NCI-H1048 (cell line): ENCODE measurements at places on chromosomes 2 and 18.
A peak's percentile ranks its signal among the peaks of the same experiment; 100 is the strongest.

GRCh38 chr18:62033207-62033606 is 140.4 kb upstream of the RNF152 start:
- no peak for DNase-seq

- DNase-seq, result peak; percentile 8
Measured at GRCh38 chr18:69838620-69839411, 108.9 kb downstream of the CD226 start.

- no peak for DNase-seq
Measured at GRCh38 chr2:44537264-44537663, 175.5 kb downstream of the CAMKMT start.

DNA sequence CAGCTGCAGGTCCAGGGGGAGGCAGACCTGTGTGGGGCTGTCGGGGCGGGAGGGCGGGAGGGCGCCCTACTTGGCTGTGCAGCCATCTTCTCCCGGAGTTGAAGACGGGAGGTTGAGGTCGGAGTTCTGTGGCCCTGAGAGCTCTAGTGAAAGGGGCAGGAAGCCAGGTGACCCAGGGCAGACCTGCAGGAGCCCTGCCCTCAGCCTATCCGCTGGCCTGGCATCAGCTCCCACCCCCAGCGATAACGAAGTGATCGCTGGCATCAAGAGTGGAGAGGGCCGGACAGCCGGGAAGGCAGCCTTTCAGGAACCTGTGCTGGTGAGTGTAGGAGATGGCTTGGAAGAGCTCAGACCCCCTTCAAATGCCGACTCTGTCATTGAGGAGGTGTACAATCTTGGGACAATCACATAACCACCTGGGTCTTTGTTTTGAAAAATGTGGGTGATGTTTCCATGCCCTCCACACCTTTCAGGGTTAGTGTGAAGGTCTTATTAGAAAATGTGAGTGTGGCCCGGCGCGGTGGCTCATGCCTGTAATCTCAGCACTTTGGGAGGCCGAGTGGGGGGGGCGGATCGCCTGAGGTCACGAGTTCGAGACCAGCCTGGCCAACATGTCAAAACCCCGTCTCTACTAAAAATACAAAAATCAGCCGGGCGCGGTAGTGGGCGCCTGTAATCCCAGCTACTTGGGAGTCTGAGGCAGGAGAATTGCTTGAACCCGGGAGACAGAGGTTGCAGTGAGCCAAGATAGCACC is 1.3 kb downstream of the ARHGEF4 start:
- no peak for DNase-seq

- DNase-seq, result no peak
Measured at GRCh38 chr2:54271843-54272627, 16.0 kb upstream of the TSPYL6 start.

DNA sequence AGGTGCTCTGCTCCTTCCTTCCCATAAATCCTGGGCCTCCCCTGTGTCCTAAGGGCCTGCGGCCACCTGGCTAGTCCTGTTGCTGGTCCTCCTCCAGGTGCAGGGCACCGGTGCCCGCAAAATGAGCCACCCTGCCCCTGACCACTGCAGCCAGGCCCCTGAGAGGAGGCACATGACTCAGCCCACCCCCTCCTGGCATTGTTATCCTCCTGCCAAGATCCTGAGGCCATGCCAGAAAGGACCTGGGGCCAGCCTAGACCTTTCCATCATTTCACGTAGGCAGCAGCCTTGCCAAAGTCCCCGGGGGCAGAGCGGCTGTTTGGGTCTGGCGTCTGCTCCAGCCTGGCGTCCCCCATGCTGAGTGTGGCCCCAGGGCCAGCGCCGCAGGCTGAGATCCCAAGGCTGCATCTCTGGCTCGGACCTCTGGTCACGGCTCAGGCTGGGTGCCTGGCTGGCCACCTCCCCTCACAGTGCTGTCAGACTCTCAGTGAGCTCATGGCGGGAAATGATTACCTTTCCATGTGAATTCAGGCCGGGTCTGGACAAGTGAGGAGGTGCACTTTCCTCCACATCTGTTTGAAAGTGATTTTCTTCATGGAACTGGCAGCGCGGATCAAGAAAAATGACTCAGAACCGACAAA is 81.0 kb downstream of the NDUFA10 start:
- no peak for DNase-seq

- DNase-seq, result no peak
Measured at GRCh38 chr2:136356125-136357006, 238.4 kb upstream of the CXCR4 start.

DNA sequence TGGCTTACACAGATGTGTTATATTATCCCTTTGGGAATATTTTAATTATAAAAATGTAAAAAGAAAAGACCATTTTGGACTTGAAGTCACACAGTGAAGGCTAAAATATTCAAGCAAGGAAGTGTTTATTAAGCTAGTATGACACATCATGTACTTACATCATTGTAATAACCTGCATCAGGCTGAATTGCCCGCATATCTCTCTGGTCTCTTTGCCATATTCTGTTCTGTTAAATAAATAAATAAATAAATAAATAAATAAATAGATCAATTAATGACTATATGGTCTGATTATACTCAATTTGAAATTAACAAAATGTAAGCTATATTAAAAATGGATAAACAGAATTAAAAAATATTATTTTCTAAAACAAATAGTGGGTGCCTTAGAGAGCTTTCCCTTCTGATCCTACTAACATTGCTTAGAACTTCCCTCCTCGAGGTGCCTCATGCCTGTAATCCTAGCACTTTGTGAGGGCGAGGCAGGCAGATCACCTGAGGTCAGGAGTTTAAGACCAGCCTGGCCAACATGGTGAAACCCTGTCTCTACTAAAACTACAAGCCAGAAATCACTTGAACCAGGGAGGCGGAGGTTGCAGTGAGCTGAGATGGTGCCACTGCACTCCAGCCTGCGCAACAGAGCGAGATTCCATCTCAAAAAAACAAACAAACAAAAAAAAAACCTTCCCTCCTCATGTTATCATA is 42.0 kb downstream of the WDR33 start:
- DNase-seq, result no peak

- no peak for DNase-seq
Measured at GRCh38 chr2:189236066-189236465, 56.5 kb upstream of the COL5A2 start.

DNA sequence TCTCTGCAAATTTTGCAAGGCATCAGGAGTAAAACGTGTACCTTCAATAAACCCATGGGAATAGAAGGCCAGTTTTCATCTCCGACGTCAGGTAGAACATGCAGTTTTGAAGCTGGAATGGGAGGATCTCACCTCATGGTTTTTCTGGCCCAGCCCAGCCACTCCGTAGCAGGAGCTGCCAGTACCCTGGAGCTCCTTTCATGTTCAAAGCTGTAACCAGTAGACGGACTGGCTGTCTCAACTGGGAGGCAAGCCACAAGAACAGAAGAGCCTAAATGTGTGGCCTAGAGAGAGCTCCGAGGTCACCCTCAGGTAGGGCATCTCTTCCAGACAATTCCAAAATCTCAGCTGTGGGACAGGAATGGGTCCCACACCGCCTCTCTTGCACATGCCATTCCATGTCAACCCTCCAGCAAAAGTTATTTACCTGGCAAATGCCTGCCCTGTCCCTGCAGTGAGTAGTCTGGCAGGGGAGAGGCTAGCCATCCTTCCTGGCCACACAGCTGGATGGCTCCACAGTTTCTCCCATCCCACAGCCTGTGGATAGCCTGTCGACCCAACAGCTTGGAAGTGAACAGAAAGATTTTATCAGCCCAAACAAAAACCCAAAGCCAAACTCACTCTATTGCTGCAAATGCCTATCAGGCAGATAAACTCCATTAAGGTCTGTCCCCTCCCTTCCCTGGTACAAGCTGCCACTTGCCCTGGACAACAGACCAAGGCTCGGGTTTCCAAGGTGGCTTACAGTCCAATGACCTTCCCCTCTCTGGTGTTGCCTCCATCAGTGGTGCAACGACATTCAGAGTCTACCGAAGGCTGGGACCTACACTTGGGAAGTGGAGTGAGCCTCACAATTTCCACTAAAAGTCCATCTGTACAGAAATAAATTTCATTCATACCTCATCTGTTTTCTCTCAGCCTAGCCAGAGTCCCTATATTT is 27.8 kb downstream of the CRACDL start:
- no peak for DNase-seq

DNA sequence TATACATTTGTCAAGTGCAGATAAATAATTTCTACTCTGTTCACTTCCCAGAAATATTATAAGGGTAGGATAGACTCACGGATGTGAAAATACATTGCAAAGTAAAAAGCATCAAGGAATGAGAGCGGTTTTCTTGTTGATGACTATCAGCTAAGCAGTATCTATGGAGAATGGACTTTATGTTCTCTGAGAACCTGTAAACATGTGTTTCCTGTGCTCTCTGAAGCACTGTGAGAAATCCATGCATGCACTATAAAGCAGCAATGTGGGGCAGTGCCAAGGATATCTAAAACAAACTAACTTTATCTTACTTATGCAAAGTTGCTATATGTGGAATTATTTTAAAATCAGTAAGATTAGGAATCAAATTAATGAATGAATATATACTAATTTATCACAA is 4.4 kb upstream of the SIGLEC15 start:
- DNase-seq, result no peak

- no peak for DNase-seq
Measured at GRCh38 chr2:28606986-28607441, 111.2 kb downstream of the PLB1 start.

GRCh38 chr2:84964406-84965191 is 6.4 kb upstream of the KCMF1 start:
- DNase-seq, result no peak

GRCh38 chr2:64581777-64582539 is 57.8 kb downstream of the AFTPH start:
- DNase-seq, result no peak

DNA sequence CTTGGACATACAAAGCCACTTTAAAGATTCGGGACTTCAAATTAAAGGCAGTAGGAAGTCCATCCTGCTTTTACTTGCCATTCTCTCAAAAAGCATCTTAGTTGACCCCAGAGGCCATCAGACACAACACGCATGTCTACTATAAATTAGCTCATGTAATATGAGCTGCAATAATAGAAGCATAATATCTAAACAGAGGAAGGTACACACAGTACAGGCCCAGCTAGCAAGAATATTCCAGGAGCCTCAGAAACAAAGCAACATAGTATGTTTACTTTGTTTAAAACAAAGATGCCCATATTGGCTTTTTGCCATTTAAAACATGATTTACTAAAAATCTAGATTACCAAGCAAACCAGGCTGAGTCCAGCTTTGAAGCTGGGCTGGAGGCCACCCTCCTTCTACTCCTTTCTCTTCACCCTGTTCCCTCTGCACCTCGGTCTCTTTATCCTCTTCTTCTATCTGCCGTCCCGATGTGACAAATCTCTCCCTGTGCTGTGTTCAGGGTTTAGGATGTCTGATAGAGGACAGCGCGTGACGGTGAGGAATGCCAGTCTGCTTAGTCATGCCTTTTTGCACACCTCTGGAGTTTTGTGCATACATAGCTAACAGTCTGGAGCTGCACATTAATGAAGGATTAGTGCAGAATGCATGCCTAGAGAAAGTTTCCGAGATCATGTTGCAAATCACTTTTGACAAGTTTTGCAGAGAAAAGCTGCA is 28.2 kb downstream of the DTNA start:
- no peak for DNase-seq
